ENCODE measurements at places on chromosomes 3 and 15.

GRCh38 chr3:194521510-194522260, 34.9 kb upstream of the ATP13A3 start:
- no peak for DNase-seq

- DNase-seq, result no peak
Measured at GRCh38 chr3:186821429-186822387, 15.4 kb upstream of the RFC4 start.

GRCh38 chr3:171072432-171072831, 45.9 kb upstream of the SLC2A2 start:
- DNase-seq, result no peak

DNA sequence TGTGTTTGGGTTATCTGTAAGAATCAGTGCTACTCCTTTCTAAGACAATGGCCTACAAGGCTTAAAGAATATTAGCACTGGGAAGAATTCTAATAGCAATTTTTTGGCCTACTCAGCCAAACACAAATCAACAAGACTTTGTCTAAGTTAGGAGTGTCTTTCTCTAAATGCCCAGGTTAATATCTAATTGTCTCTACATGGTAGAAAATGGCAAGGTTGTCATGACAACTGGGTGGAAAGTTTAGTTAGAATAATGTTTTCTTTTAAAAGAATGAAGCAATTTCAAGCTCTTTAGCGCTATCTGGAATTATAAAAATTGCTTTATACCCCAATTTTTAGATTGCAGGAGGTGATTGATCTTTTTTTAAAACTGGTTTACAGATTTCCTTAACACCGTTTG, 396.8 kb downstream of the TUSC7 start:
- DNase-seq, result no peak

DNA sequence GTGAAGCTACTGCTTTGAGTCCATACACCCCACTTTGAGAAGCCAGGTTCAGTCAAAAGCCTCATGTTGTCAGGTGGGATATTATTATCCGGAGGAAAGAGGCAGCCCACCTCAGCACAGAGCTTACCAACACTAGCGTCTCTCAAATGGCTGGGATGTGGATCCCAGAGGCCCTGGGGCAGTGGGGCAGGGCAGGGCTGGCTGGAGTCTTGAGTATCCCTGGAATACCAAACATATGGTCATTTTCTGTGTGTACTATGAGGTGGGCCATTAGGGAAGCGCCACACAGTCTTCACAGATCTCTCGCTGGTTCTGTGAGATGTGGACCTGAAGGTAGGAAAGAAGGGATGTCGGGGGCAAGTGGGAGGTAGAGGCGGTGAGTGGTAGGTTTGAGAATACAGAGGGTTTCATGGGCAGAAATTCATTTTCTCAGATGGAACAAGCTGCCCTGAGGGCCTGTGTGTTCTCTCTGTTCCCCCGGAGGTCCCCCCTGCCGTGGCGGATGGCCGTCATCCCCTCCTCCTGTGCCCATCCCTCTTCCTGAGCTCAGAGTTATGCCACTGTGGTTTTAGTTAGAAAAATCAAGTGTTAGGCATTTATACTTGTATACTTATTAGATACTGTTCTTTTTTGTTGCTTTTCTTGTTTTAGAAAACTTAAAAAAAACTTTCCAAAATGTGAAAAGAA, 66.4 kb downstream of the USP13 start:
- no peak for DNase-seq

GRCh38 chr3:172070802-172071201, 31.4 kb downstream of the FNDC3B start:
- no peak for DNase-seq

- DNase-seq, result no peak
Measured at GRCh38 chr3:30538791-30539190, 67.6 kb upstream of the TGFBR2 start.

GRCh38 chr3:185152410-185153170, at the start of gene C3orf70:
Gene C3orf70 (minus strand): TSS chr3:185153060. CDS start chr3:185152823, 237 bp downstream.
- no peak for DNase-seq

Measured in activated CD4-positive, alpha-beta T cell treated with anti-CD3 and anti-CD28 coated beads for 1 hour (primary cell).